ENCODE measurements at places on chromosomes 3 and 15.

- DNase-seq, result no peak
Measured at GRCh38 chr3:186746008-186746407, 28.8 kb downstream of the KNG1 start.

DNA sequence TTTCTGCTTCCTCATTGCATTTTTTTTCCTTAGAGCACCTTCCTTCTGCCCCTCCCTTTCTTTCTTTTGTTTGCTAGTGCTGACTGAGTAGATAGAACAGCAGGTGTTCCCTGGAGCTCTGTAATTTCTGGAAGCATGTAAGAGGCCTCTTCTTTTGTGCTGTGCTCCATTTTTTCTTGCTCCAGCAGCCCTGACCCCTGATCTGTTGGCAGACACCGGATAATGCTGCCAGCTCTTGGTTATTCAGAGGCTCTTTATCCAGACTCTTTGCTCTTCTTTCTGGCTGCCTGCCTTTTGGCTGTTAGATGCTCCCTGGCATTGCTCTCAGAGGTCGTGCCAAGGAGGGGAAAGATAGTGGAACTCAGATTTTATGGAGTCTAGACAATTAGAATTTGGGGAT, 104.4 kb upstream of the RBMS3 start:
- DNase-seq, result no peak

- peak; percentile 86 for DNase-seq
Measured at GRCh38 chr3:46895204-46895660, 17.7 kb downstream of the PTH1R start.

- no peak for DNase-seq
Measured at GRCh38 chr3:18282507-18282906, 142.6 kb downstream of the SATB1 start.

- DNase-seq, result no peak
Measured at GRCh38 chr3:120148187-120148949, 54.1 kb upstream of the GSK3B start.

- no peak for DNase-seq
Measured at GRCh38 chr3:58215317-58216025, 4.7 kb upstream of the DNASE1L3 start.

DNA sequence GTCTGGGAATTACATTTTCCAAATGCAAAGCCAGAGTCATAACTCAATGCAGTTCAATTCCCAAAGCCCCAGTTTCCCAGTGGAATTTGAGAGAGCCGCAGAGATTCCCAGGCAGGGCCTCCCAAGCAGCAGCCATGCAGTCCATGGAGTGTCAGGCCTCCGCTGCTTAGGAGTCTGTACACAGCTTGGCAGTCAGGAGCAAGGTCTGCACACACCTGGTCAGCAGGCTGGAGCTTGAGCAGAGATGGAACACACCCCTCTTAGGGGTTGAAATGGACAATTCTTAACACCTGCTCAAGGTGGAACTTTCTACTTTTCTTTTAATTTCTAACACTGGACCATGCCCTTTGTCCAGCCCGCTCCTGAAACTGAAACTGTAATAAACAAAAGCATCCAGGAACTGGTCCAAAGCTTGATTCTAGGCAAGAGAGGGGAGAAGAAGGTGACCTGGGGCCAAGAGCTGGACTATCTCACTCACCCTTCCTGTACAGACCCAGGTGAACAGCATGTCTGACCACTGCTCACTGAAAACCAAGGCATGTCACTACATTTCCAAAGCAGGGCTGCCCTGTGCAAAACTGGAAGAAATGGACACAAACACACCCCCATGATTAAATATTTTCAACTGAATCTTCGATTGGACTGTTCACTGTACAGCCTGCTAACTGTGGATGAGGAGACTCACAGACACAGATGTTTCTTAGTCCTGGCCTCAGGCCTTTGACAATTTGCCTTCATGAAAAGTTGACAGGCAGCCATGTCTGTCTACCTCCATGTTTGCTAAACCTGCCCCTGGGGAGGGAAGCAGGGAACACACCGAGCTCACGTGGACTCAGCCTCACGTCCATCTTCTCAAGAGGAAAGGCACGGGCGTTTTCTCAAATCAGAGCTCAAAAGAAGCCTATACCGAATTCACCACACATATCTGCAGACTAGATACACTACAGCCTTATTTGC, 48.6 kb upstream of the DUSP7 start:
- DNase-seq, result no peak

GRCh38 chr3:101189796-101190195, 130.6 kb downstream of the IMPG2 start:
- no peak for DNase-seq

DNA sequence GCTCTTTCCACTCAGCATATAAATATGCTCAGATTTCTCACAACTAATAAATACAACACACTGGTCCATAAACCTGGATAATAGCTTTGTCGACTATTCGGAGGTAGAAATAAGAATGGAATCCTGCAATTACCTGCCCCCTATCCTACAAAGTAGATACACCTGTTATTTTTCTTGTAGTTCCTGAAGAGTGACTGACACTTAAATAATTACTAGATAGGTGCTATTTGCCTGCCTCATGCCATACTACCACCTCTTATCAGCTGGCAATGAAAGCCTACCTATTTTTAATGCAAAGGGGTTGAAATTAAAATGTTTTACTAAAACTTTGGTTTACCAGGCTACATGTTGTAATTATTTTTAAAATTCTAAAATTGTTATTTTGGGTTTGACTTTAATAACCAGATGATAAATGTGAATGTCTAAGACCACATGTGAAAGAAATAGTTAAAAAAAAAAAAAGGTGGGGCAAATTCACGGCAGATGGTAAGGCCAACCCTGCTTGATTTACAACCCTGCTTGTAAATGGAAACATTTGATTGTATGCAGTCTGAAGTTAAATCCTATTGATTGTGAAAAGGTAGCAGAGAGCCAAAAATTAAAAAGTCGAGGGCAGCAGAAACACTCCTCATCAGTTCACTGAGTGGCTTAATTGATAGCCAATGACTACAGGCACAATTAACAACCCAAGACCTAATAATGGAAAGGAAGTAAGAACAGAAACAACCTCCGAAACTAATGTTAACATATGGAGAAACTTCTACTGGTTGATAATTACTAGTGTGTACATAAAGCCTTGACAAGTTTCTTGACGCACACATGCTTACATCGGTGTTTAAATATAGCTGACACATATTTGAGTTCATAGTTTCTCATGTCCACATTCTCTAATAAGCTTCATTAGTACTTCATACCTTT, 8.9 kb downstream of the PEAK1 start:
- no peak for DNase-seq

- no peak for DNase-seq
Measured at GRCh38 chr15:43144512-43144911, 11.1 kb downstream of the TMEM62 start.

DNA sequence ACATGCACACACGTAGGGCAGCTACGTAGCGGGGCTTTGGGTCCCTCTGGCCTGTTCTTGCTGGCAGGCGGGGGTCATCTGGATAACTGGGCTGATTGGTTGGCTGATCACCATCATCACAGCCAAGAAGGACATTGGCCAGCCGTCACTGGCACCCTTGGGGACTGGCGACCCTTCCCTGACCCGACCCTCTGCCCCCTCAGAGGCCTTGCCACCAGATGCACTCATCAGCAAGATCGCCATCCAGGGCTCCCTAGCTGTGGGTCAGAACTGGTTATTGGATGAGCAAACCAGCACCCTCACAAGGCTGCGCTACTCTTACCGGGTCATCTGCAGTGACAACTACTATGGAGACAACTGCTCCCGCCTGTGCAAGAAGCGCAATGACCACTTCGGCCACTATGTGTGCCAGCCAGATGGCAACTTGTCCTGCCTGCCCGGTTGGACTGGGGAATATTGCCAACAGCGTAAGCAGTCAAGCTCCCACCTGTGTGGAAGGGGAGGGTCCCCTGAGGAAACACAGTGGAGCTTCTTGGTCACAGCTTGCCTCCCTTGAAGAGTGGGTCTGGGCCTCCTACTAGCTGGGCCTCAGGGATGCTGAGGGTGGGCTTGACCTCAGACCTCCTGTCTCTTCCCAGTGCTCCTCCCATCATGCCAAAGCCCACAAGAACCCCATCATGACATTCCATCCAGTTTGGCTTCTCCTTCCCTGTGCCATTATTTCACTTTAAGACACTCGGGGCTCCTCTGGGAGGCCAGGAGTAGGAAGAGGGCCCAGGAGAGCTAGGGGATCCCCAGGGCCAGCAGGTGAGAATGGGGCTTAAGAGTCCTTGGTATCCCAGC, 2.4 kb downstream of the DLL4 start:
- DNase-seq, result no peak

GRCh38 chr3:124783696-124784095, 53.4 kb downstream of the UMPS start:
- DNase-seq, result no peak

- no peak for DNase-seq
Measured at GRCh38 chr15:70147178-70147760, 49.6 kb upstream of the TLE3 start.

GRCh38 chr3:100893590-100893989, 99.6 kb downstream of the ABI3BP start:
- DNase-seq, result no peak

DNA sequence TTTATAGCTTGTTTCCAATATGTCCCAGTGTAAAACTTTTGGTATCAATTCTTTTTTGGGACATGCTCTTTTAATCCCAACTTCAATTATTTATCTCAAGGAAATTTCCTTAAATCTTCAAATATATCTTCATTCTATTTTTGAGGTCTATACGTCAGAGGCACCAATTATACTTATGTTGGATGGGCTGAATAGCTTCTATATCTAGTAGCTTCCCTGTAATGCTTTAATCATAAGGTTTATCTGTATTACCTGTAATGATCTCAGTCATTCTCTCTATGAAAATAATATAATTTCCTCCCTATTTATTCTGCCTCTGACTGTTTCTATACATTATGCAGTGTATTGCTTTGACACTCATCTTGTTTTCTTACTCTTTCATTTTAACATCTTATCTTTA, 29.9 kb upstream of the MCCC1 start:
- DNase-seq, result no peak

DNA sequence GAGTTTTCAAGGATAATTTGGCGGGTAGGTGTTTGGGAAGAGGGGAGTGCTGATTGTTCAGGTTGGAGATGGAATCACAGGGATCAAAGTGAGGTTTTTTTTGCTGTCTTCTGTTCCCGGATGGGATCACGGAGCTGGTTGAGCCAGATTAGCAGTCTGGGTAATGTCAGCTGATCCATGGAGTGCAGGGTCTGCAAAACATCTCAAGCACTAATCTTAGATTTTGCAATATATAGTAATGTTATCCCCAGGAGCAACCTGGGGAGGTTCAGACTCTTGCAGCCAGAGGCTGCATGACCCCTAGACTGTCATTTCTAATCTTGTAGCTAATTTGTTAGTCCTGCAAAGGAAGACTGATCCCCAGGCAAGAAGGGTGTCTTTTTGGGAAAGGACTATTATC, 354.1 kb upstream of the SGO1 start:
- DNase-seq, result no peak

DNA sequence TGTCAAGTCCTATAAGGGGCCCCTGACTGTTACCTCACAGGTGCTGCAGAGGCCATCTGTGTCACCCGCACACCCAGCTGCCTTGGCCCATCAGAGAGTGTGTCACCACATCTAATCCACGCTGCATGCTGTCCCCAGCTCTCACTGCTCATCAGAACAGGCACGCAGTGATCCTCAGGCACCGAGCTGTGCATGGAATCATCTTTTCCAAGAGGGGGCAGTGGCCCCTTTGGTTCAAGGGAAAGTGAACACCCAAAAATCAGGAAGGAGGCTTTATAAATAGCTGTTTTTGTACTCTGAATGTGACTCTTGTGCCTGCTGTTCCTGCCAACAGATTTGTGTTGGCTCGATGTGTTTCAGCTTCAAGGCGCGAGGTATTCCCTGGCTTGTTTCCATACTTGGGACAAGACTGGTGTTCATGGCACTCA, 110.3 kb upstream of the ETV5 start:
- no peak for DNase-seq

DNA sequence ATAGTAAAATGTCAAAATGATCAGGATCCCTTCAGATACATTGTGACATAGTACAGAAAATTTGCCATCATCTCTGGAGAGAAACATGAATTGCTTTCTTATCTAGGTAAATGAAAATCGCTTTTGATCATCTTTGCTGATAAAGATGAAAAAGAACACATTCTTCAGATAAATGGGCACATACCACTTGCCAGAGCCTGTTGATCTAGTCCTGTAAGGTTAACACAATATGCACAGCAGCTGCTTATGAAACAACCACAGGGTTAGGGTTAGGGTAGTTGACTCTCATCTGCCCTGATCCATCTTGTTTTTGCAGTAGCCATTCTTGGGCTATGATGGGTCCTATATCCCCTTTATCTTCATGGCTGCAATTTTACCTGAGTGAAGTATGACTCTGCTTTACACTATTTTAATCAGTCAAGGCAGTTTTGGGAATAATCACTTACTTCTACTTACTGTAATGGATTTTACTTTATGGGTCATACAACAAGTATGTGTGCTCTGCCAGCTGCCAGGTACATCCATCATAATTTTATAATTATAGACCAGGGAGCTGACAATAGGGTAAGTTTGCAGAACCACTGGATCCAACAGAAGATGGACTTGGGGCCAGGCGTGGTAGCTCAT, 12.6 kb upstream of the SPINK8 start:
- DNase-seq, result no peak

GRCh38 chr3:194178669-194179068, 42.7 kb downstream of the HES1 start:
- DNase-seq, result no peak

GRCh38 chr3:19748782-19749447, 185.1 kb downstream of the EFHB start:
- DNase-seq, result no peak

DNA sequence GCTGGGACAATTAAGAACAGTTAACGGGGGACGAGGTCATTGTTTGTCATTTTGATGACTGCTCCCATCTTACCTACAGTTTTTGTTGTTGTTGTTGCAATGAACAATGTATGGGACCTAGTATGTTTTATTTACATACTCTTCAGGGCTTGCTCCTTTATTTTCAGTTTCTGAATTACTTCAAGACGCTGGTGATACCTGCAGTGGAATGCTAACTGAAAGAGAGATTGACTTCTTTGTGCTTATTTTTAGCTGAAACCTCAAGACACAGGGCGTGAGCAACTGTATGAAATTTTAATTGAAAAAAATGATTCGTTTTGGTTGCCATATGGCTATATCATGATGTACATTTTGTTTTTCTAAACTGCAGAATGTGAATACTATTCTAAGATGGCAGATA, 297.9 kb downstream of the EDEM1 start:
- DNase-seq, result no peak

DNA sequence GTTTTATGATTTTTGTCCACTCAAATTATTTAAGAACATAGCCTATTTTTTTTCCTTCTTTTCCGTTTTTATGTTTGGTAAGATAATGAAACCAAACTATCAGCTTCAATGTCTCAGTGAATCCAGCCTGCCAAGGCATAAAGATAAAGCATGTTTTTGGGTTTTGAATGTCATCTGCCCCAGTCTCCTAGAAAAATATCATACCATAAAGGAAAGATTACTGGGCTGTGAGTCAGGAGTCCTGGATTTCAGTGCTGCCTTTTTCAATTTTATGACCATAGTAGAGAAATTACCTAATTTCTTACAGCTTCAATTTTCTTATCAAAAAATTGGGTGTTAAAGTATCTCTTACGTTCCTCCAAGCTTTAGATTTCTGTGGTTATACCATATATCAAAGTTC, 87.5 kb downstream of the GAP43 start:
- DNase-seq, result no peak

Data from activated CD4-positive, alpha-beta T cell treated with anti-CD3 and anti-CD28 coated beads for 36 hours (primary cell).